Naive thymus-derived CD4-positive, alpha-beta T cell (primary cell): ENCODE measurements at places on chromosomes 3 and 15.

GRCh38 chr15:93026380-93026817, 62.6 kb downstream of the RGMA start:
- no peak for DNase-seq
- peaks cover 11% of the 10 kb centered on the region for H3K4me1 ChIP-seq
- no peak overlapping the region for H3K27ac ChIP-seq
- no peak overlapping the region for H3K4me3 ChIP-seq
- H3K36me3 ChIP-seq = peaks cover 11% of the 10 kb centered on the region
- H3K27me3 ChIP-seq = no peaks in the 10 kb centered on the region

- DNase-seq = no peak
- H3K27me3 ChIP-seq = no peaks in the 10 kb centered on the region
- H3K4me1 ChIP-seq = no peaks in the 10 kb centered on the region
- no peak overlapping the region for H3K27ac ChIP-seq
Measured at GRCh38 chr3:58848826-58849225, 182.3 kb upstream of the FAM3D start.

- H3K27me3 ChIP-seq = no peaks in the 10 kb centered on the region
- H3K36me3 ChIP-seq = no peaks in the 10 kb centered on the region
- peaks cover 29% of the 10 kb centered on the region for H3K4me1 ChIP-seq
- H3K27ac ChIP-seq = peak overlapping the region; percentile 28
Measured at GRCh38 chr15:98858610-98859023, 149.0 kb downstream of the PGPEP1L start.

DNA sequence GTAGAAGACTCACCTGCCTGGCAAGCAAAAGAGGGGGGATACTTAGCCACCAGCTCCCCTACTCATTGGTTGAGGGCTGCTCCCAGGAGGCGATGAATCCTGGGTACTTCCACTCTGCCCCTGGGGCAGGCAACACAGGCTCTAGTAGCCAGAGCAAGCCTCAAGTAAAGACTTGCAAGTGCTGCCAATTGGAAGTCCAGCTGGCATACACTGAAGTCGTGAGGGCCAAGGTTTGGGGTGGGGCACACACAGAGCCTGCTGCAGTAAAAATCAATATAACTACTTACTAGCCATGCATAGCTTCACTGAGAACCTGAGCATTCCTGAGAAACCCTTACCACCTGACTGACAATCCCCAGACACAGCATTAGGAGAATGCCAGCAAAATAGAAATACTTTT, 123.0 kb upstream of the EIF1B start:
- H3K27me3 ChIP-seq = no peaks in the 10 kb centered on the region
- no peaks in the 10 kb centered on the region for H3K36me3 ChIP-seq
- DNase-seq = no peak
- H3K4me1 ChIP-seq = no peaks in the 10 kb centered on the region
- no peak overlapping the region for H3K27ac ChIP-seq

DNA sequence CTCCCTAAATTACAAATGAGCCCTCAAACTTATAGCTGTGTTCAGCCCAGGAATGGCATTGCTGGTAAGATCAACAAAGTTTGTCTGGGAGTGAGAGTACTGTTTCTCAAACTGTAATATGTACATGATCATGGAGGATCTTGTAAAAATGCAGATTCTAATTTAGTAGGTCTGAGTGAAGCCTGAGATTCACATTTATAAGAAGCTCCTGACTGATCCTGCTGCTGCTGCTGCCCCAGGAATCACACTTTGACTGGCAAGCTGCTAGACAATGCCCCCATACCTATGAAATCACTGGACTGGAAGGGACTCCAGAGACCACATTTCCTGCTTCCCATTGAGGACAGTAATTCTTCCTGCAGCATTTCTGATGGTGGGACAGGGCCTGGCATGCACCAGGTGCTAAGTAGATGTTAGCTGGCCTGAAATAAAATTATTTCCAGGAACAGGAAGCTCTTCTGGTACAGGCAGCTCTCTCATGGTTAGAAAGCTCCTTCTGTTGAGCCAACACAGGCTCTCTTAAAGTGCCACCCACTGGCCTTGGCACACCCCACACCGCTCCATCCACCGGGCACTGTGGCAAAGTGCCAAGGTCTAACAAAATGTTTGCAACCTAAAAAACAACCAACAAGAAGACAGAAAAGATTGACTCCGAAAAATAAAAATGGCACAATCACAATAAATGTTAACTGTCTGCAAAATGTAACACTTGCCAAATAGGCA, 36.7 kb upstream of the ZNF710 start:
- no peak overlapping the region for H3K27ac ChIP-seq
- H3K4me3 ChIP-seq = no peak overlapping the region
- no peak for DNase-seq
- H3K36me3 ChIP-seq = no peaks in the 10 kb centered on the region
- no peaks in the 10 kb centered on the region for H3K4me1 ChIP-seq

GRCh38 chr3:67416703-67417102, 237.7 kb downstream of the SUCLG2 start:
- no peak overlapping the region for H3K27ac ChIP-seq
- H3K36me3 ChIP-seq = peaks cover 17% of the 10 kb centered on the region
- H3K4me1 ChIP-seq = no peaks in the 10 kb centered on the region
- H3K27me3 ChIP-seq = no peaks in the 10 kb centered on the region

GRCh38 chr15:81950841-81951414, 94.9 kb downstream of the MEX3B start:
- no peak overlapping the region for H3K27ac ChIP-seq
- H3K4me1 ChIP-seq = no peaks in the 10 kb centered on the region
- no peak overlapping the region for H3K4me3 ChIP-seq

GRCh38 chr3:121855555-121855954, 20.5 kb downstream of the EAF2 start:
- H3K4me3 ChIP-seq = no peak overlapping the region
- H3K4me1 ChIP-seq = no peaks in the 10 kb centered on the region
- no peaks in the 10 kb centered on the region for H3K36me3 ChIP-seq
- H3K27ac ChIP-seq = no peak overlapping the region

DNA sequence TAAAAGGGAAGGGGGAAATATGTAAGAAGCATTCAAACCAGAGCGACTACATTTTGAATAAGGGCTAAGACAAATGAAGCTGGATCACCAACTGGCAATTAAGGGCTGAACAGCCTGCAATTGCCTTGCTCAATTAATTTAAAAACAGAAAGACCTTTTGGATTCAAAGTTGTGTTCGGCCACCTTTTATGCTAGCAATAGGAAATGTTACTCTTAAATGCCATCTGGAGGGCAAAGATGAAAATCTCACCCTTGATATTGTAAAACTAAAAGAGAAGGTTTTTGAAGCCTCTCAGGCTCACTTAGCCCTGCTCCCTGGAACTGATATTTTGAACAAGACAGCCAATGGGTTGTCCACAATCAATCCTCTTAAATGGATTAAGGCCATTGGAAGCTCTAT, 44.2 kb downstream of the ACAD9 start:
- H3K4me3 ChIP-seq = peak overlapping the region; percentile 41
- H3K27ac ChIP-seq = peak overlapping the region; percentile 63
- no peaks in the 10 kb centered on the region for H3K36me3 ChIP-seq
- H3K27me3 ChIP-seq = no peaks in the 10 kb centered on the region
- DNase-seq = peak; percentile 9
- peaks cover 13% of the 10 kb centered on the region for H3K4me1 ChIP-seq

DNA sequence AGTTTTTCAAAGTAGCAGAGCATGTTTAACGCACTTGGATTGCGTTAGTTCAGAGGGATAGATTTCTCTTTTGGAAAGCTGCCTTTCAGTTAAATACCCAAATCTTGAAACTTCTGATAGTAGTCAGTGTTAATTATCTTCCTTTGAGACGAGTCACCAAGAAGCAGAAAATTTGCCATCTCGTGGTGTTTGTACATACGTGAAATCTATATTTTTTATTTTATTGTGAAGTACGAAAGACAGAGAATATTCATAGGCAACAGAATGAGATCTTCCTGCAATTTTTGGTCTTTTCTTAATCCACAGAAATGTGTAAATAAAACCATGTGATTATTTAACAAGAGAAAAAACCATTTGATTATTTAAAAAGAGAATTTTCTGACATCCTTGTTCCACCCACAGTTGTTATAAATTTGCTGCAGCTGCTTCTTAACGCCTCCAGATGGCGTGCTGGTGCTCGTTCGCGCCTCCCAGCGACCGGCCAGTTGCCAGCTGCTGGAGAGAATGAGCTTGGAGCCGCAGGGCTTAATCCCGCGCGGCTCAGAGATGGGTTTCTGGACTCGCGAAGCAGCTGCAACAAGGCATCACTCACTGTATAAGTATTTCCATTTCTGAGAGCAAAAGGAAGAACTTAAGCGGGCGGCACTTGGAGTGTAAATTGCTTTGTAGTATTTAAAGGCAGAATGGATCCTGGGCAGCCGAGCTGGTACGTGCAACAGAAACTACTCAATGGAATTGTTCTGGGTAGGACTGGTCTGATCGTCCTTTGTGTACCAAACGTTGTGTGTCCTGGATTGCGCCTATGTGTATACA, 10.5 kb upstream of the SLITRK3 start:
- no peak overlapping the region for H3K27ac ChIP-seq
- H3K27me3 ChIP-seq = no peaks in the 10 kb centered on the region
- no peaks in the 10 kb centered on the region for H3K36me3 ChIP-seq
- no peak overlapping the region for H3K4me3 ChIP-seq

GRCh38 chr15:101010781-101011180, 91.6 kb downstream of the LRRK1 start:
- no peak for DNase-seq
- H3K36me3 ChIP-seq = no peaks in the 10 kb centered on the region
- peaks cover 9% of the 10 kb centered on the region for H3K4me1 ChIP-seq
- no peak overlapping the region for H3K27ac ChIP-seq
- no peak overlapping the region for H3K4me3 ChIP-seq
- no peaks in the 10 kb centered on the region for H3K27me3 ChIP-seq

DNA sequence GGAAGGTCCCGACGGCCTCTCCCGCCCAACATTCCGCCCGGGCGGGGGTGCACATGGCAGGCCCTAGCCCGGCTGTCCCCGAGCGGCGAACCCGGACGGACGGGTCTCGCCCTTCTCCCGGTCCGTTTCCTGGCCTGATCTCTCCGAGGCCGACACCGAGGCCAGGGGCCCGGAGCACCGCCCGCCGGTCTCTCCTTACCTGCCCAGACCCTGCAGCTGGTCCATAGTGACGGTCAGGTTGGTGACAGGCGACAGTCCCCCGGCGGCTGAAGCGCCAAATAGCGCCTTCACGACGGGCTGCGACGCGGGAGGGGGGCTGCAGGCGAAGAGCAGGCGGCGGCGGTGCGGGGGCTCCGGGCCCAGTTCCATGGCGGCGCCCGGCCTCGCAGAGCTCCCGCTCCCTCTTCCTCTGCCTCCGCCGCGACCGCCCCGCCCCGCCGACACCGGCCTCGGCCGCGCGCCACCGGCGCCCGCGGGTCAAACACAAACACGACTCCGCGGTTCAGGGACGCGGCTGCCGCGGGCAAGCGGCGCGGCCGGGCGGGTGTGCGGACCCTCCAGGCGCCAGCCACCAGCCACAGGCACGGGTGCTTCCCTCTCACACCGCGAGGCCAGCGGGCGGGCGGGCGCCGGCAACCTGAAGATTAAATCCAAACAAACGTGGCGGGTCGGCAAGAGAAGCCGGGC, 495 bp downstream of the CDC25A start:
- no peaks in the 10 kb centered on the region for H3K27me3 ChIP-seq
- no peak overlapping the region for H3K27ac ChIP-seq
- H3K36me3 ChIP-seq = no peaks in the 10 kb centered on the region
- no peak for DNase-seq
- H3K4me1 ChIP-seq = peaks cover 4% of the 10 kb centered on the region

GRCh38 chr3:108300103-108300849, 3.9 kb downstream of the HHLA2 start:
- H3K4me3 ChIP-seq = no peak overlapping the region
- no peaks in the 10 kb centered on the region for H3K27me3 ChIP-seq
- H3K27ac ChIP-seq = no peak overlapping the region
- H3K4me1 ChIP-seq = no peaks in the 10 kb centered on the region
- no peak for DNase-seq
- H3K36me3 ChIP-seq = no peaks in the 10 kb centered on the region

- no peak overlapping the region for H3K4me3 ChIP-seq
- H3K4me1 ChIP-seq = no peaks in the 10 kb centered on the region
- no peaks in the 10 kb centered on the region for H3K36me3 ChIP-seq
- H3K27ac ChIP-seq = no peak overlapping the region
Measured at GRCh38 chr15:100141311-100142001, 200.3 kb downstream of the ADAMTS17 start.

- DNase-seq = no peak
- no peaks in the 10 kb centered on the region for H3K36me3 ChIP-seq
- H3K27ac ChIP-seq = no peak overlapping the region
- H3K4me3 ChIP-seq = no peak overlapping the region
- H3K4me1 ChIP-seq = no peaks in the 10 kb centered on the region
- H3K27me3 ChIP-seq = no peaks in the 10 kb centered on the region
Measured at GRCh38 chr15:27638958-27639357, 460.2 kb downstream of the OCA2 start.

GRCh38 chr3:46892285-46893145, 15.0 kb downstream of the PTH1R start:
- H3K36me3 ChIP-seq = no peaks in the 10 kb centered on the region
- H3K27ac ChIP-seq = no peak overlapping the region
- H3K27me3 ChIP-seq = peaks cover 5% of the 10 kb centered on the region
- DNase-seq = no peak
- no peaks in the 10 kb centered on the region for H3K4me1 ChIP-seq

- no peaks in the 10 kb centered on the region for H3K36me3 ChIP-seq
- no peaks in the 10 kb centered on the region for H3K27me3 ChIP-seq
- no peaks in the 10 kb centered on the region for H3K4me1 ChIP-seq
- no peak overlapping the region for H3K27ac ChIP-seq
Measured at GRCh38 chr3:156256945-156257344, 136.6 kb downstream of the KCNAB1 start.

DNA sequence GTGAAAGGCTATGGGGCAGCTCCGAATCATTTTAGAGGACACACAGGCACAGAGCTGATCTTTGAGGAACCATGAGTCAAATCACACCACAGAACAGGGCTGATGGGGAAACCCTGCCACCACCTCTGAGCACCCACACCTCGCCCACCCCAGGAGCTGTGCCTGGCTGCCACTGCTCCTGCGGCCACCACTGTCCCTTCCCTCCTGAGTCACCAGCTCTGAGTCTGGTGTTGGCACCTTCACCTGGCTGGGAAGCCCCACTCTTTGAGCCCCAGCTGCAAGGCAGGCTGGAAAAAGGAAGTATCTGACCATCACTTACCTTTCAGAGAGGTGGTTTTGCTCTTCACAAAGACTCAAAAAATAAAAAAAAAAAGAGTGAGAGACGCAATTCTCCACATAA, 63.6 kb upstream of the MEF2A start:
- no peak for DNase-seq
- peaks cover 10% of the 10 kb centered on the region for H3K4me1 ChIP-seq
- no peaks in the 10 kb centered on the region for H3K36me3 ChIP-seq
- no peak overlapping the region for H3K27ac ChIP-seq
- no peaks in the 10 kb centered on the region for H3K27me3 ChIP-seq
- no peak overlapping the region for H3K4me3 ChIP-seq

GRCh38 chr3:39384665-39385000, 1.5 kb downstream of the SLC25A38 start:
- H3K27me3 ChIP-seq = no peaks in the 10 kb centered on the region
- DNase-seq = no peak
- H3K4me3 ChIP-seq = peak overlapping the region; percentile 88
- H3K27ac ChIP-seq = peak overlapping the region; percentile 96

GRCh38 chr3:31274326-31275024, 258.2 kb upstream of the STT3B start:
- H3K36me3 ChIP-seq = no peaks in the 10 kb centered on the region
- H3K4me3 ChIP-seq = no peak overlapping the region
- no peaks in the 10 kb centered on the region for H3K4me1 ChIP-seq
- DNase-seq = no peak

GRCh38 chr3:122957707-122958689, 69.6 kb downstream of the SEMA5B start:
- no peak overlapping the region for H3K27ac ChIP-seq
- H3K4me3 ChIP-seq = no peak overlapping the region
- no peaks in the 10 kb centered on the region for H3K4me1 ChIP-seq
- no peaks in the 10 kb centered on the region for H3K27me3 ChIP-seq
- DNase-seq = no peak

- H3K36me3 ChIP-seq = no peaks in the 10 kb centered on the region
- peak overlapping the region; percentile 70 for H3K27ac ChIP-seq
- no peak for DNase-seq
- H3K27me3 ChIP-seq = no peaks in the 10 kb centered on the region
Measured at GRCh38 chr3:171254315-171254714, 205.9 kb downstream of the TNIK start.
